ENCODE measurements at places on chromosomes 2 and 18.

DNA sequence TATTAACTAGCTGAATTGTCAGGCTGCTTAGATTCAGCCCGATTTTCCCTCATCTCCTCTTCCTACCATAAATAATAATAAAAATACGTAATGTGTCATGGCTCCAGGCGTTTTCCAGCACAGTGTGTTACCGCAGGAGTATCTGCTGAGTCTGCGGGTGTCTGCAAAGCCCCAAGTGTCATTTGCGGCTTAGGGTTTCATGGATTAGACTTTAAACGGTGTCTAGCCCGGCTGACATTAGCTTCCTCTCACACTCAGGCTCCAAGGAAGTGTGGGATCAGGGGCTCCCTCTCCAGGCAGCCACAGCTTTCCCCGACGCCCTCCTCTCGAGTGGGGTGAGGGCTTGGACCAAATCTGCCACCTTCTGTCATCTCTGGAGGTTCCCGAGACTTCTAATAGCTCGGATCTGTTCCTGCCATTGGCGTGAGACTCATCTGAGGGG lies 14.1 kb upstream of the HOXD1 start:
- DNase-seq: no peak

- DNase-seq: no peak
These were observed 177.6 kb downstream of the DNAH7 start for GRCh38 chr2:195891081-195891480.

GRCh38 chr2:118177318-118177717 lies 89.0 kb downstream of the INSIG2 start:
- no peak for DNase-seq

DNA sequence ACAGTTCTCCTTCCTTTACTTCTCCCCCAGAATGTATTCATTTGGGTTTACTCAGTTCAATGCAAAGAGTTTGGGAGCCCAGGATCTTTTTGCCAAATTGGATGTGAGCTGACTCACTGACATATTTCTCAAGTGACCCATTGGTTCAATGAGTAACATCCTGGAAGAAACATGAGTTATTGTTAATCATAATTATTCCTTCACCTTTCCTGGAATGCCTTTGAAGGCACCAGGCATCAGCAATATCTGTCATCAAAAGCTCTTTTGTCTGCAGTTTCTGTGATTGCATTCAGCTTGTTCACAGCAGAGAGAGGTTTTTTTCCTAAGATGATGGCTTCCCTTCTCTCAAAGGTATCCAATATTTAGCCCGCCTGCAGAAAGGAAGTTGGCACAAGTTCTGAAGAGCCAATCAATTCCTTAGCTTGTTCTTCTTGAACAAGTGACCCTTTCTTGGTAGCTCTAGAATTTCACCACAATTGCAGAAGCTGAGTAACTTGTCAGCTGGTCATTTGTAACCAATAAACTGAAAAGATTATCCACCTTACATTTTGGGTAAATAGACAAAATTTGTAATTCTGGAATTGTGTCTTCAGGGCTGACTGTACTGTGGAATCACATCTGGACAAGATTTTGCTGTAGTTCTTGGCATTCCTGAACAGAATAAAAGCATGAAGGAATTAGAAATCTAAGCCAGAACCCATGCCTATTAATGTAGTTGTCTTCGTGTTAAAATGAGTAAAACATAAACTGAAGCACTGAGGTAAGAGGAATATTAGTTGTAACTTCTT lies 72.2 kb upstream of the TMEM17 start:
- DNase-seq: no peak

GRCh38 chr2:98034745-98035144 lies 39.0 kb upstream of the TMEM131 start:
- DNase-seq: no peak

GRCh38 chr2:161265874-161266273 lies 42.4 kb upstream of the PSMD14 start:
- no peak for DNase-seq

GRCh38 chr2:134282629-134283400 lies 28.9 kb downstream of the MGAT5 start:
- no peak for DNase-seq

- peak; percentile 90 for DNase-seq
These were observed 53.8 kb downstream of the SMAD7 start for GRCh38 chr18:48896875-48897511.

GRCh38 chr2:67561457-67561965 lies 164.4 kb downstream of the ETAA1 start:
- no peak for DNase-seq

DNA sequence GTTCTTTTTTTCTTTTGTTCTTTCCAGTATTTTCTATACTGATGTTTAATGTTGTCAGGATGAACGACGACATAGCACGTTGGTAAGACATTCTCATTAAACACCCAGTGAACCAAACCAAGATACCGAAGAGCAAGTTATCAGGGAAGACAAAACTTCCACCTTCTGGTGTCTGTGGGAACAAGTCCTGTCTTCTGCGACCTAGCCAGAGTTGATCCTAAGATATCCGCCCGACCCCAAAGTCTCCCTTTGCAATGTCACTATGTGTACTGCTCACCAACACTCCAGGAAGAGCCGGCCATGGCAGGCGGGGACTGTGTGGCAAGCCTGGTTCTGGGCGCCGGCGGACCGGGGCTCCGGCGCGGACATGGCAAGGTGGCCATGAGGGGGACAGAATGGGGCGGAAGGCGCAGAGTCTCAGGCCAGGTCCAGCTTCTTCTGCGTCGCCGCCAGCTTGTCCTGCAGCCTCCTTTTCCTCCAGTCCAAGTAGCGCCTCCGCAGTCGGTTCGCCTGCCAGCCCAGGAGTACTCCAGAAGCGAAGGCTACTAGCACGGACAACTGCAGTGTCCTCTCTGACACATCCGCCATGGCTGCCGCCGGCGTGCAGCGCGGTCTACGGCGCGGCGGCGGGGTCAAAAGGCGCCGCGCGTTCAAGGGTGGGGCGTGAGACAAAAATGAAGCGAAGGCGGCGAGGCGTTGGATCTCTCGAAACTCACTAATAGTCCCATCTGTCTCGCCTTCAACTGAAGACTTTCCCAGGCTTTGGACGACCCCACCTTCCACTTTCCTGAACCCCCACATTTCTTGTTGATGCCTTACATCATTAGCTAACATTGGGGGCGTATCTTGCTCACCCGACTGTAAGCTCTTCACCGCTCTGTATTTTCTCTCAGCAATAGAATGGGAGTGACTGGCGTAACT lies at the start of gene MTLN:
Gene MTLN, minus strand, starts transcription at position 610 of the 921 bp plus-strand sequence. Its CDS starts 22 bp downstream, at position 588.
- peak; percentile 59 for DNase-seq

- no peak for DNase-seq
These were observed 238.4 kb downstream of the AFF3 start for GRCh38 chr2:99903981-99904380.

DNA sequence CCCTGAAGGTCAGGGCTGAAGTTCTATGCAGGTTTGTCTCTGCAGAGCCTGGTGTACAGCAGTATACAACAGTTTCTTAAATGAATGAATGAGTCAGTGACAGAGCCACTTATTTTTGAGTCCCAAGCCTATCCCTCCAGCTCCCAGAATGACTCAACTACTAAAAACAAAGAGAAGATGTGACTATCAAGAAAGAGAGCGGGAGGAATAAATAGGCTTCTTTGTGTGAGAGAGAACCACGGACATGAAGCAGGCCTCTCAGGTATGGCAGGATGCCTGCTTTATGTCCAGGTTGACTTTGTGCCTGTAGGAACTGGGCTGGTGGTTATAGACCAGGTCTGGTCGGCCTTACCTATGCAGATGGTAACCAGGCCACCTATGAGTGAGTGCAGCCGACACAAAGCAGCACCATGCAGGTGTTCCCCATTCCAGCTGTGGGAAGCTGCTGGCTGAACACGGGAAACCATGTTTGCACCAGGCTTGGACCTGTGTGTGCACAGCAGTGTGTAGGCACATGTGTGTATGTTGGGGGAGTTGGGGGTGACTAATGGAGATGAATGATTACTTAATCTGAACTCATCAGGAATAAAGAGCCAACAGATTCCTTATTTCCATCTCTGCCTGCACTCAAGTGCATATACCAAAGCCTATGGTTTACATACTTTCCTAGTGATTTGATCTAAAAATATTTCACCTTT lies 171.0 kb downstream of the OSR1 start:
- no peak for DNase-seq

- DNase-seq: no peak
These were observed 87.0 kb upstream of the ID2 start for GRCh38 chr2:8594731-8595427.

- no peak for DNase-seq
These were observed 66.3 kb downstream of the SIGLEC15 start for GRCh38 chr18:45891806-45892205.

DNA sequence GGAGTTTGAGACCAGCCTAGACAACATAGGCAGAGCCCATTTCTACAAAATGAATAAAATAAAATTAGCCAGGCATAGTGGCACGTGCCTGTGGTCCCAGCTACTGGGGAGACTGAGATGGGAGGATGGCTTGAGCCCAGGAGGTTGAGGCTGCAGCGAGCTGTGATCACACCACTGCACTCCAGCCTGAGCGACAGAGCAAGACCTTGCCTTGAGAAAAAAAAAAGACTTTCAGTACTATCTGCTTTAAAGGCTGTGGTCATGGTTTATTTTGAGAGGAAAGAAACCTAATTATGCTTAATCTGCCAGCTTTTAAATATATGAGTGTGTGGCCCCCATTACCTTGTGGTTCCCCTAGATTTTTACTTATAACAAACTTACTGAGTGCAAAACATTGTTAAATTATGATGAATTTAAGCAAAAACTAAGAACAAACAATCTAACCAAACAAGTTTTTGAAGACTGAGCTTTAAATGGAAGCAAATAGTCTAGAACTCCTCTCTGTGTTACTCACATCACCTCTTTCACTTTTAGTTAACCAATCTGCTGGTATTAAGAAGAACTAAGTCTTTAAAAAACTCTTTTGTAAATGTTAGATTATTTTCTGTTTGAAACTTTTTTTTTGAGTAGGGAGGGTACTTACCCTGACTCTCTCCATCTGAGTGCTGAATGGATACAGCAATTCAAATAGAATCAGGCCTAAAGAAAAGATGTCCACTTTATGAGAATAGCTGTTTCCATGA lies 65.4 kb downstream of the EIF2AK3 start:
- DNase-seq: no peak
